Activated CD4-positive, alpha-beta T cell treated with anti-CD3 and anti-CD28 coated beads, Interleukin-10, Interleukin-2, amounts not matched to agents 100 ng/mL and 50 ng/mL, durations not matched to agents 16 hours and 8 hours (primary cell): ENCODE measurements at places on chromosomes 4 and X.

- no peak for DNase-seq
Measured at GRCh38 chr4:168632301-168632725, 135.5 kb downstream of the PALLD start.

- no peak for DNase-seq
Measured at GRCh38 chr4:55979562-55979961, 30.8 kb downstream of the CEP135 start.

- DNase-seq = no peak
Measured at GRCh38 chrX:10429908-10430307, 190.5 kb downstream of the MID1 start.

DNA sequence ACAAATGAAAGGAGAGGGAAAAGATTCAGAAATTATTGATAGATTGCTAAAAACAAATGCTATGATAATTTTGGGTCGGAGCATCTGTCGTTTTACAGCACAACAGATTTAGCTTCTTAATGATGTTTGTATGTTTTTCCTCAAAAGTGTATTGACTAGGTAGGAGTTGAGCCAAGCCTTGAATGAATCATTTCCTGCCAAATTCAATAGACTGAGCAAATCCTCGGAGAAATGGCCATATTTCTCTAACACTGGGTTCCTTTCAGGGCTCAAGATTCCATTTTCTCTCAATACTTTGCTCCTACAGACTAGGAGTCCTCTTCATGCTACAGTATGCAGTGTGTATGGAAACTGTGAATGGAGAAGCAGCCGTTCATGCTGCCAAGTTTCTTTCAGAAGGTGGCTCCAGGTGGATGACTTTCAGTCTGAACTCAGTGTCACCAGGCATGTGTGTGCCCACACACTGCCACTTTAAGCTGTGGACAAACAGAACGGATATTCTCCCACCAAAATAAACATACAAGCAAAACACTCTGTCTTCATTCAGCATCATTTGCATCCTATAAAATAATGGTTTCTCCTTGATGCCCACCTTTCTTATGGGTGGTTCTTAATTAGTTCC, 146.0 kb downstream of the TBL1X start:
- no peak for DNase-seq

DNA sequence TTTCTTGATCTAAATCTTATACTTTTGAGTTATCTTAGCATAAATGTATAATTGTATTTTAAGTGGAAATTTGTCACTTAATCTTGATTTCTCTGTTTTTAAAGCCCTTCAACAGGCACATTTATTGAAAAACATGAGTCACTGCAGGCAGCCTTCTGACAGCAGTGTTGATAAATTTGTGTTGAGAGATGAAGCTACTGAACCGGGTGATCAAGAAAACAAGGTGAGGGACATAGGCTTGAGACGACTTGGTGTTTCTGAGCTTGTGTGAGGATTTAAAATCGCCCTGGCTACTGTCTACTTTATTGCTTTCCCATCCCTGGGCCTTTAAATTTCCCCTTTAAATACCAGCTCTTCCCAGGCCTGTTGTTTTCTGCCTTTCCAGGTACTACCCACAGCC, 55.7 kb downstream of the HTT start:
- no peak for DNase-seq

DNA sequence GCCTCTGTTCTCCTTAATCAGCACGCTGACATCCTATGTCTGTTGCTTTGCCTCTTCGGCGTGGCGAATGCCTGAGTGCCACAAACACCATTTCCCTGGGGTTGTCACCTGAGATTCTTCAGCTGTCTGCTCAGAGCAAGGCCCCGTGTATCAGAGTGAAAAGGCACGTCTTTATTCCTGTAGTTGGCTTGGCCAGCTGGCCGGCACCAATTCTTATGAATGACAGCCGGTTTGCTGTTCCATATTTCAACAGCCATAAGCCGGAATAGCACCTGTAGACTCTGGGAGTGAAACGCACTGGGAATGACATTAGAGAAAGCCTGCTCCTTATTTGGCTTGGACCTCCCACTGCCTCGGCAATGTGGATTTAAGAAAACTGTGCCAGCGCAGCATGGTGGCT, 89.3 kb downstream of the MGST2 start:
- no peak for DNase-seq

DNA sequence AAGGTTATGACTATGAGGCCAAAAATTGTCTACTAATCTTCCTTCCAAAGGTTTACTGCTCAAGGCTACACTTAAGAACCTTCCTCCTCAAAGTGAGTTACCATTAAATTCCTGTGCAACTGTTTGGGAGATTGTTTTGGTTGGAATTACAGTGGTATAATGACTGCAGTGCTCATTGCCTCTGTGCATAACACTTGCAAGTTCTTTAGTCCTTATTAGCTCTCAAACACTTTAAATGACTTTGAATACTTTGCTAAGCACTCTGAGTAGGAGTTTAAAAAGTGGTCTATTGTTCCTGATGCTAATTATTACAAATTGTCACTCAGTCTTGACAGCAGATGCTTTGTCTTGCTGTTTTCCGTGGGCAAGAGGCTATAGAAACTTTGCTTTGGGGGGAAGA, 422.8 kb upstream of the PABPC4L start:
- DNase-seq = no peak

GRCh38 chrX:24298191-24298590, 15.7 kb downstream of the SUPT20HL2 start:
- DNase-seq = no peak

DNA sequence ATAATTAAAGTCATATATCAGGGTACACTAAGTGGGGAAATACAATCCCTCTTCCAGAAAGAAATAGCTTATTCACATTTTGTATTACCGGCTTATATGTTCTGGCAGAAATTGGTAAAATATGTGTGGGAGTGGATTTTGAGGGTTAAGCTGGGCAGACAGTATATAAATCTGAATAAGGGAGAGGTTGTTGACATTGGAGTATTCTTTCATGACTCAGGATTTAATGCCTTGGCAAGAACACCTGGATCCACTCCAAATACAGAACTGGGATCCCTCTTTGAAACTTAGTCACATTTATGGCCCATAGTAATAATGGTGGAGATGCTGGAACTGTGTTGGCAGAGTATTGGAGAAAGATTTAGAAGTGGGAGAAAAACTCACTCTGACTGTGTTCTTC, 54.3 kb upstream of the TET2 start:
- DNase-seq = no peak

- DNase-seq = peak; percentile 68
Measured at GRCh38 chrX:10110984-10111363, 45.8 kb upstream of the CLCN4 start.

- no peak for DNase-seq
Measured at GRCh38 chr4:153759407-153760316, at the start of gene RNF175. Gene RNF175, minus strand, starts transcription at chr4:153760024. Its CDS starts 162 bp downstream, at chr4:153759862.

- DNase-seq = peak; percentile 65
Measured at GRCh38 chrX:153582896-153583295, 16.0 kb downstream of the CCNQ start.

DNA sequence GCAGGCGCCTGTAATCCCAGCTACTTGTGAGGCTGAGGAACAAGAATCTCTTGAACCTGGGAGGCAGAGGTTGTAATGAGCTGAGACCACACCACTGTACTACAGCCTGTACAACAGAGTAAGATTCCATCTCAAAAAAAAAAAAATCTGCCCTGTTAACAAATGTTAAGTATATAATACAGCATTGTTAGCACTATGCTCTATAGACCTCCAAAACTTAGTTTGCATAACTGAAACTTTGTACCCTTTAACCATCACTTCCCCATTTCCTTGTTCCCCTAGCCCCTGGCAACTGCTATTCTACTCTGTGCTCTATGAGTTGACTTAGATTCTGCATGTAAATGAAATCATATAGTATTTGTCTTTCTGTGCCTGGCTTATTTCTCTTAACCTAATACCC, 76.7 kb downstream of the TAB3 start:
- DNase-seq = no peak

- DNase-seq = no peak
Measured at GRCh38 chrX:45137531-45137930, 63.1 kb downstream of the DIPK2B start.

DNA sequence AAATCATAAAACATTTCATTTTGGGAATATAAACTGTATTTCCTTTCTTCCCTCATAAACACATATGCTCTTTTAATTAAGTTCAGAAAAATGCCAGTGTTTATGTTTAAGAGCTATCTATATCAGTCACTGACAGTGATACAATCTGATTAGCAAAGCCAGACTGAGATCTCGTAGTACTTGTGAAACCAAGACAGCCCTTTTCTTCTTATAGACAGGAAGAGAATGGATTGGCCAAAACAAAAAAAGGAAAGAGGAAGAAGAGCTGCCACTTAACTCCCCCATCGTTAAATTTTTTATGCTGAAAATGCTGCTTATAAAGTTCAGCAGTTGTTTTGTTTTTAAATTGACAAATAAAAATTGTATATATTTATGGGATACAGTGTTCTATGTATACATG, 87.4 kb downstream of the PLAC1 start:
- peak; percentile 20 for DNase-seq

DNA sequence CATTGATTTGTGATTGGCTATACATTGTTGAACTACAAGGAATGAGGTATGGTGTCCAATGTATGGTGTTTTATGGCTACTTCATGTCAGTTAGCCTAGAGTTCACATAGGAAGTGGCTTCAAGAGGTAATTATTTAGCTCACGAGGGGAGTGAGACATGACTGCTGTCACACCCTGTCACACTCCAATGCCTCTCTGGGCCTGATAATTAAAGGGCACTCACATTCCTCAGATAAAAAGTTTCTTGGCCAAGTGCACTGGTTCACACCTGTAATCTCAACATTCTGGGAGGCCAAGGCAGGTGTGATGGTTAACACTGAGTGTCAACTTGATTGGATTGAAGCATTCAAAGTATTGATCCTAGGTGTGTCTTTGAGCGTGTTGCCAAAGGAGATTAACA, 65.0 kb upstream of the DDX60 start:
- DNase-seq = no peak

DNA sequence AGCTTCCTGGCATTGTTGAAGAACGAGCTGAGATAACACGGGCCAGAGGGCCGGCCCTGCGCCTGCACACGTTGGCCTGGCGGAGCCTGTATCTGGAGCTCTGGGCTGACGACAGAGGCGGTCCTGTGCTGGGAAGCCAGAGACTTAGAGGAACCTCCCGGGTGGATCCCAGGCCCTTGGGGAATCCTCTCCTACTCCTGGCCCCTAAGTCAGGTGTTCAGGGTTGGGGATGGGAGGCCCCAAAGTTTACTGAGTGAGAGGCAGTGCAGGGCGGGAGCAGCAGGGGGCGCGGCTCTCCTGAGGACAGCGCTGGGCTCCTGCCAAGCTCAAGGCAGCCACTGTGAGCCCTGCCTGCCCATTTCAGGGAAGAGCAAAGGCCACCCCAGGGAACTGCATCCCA, 2.5 kb upstream of the HTRA3 start:
- DNase-seq = peak; percentile 43

GRCh38 chr4:86947501-86948120, 12.8 kb downstream of the AFF1 start:
- DNase-seq = no peak
